ENCODE measurements at places on chromosomes 6 and 20.

- no peak for DNase-seq
Measured at GRCh38 chr6:141452354-141452686, 680.4 kb upstream of the GJE1 start.

DNA sequence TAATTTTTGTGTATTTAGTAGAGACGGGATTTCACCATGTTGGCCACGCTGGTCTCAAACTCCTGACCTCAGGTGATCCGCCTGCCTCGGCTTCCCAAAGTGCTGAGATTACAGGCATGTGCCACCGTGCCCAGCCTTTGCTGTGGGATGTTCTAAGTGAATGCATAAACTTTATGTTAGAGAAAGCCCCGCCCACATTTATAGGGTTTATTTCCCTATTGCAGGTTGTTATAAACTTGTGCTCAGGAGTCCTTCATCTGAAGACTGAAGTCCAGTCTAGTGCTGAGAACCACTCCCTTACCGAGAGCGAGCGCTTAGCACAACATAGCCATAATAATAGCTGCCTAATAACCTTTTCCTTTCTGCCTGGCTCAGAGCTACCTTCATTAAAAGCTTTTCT, 75.4 kb upstream of the ZNF217 start:
- no peak for DNase-seq

GRCh38 chr6:133707456-133707855, 181.5 kb upstream of the TCF21 start:
- DNase-seq = no peak

GRCh38 chr6:34324738-34325444, 67.6 kb downstream of the NUDT3 start:
- DNase-seq = no peak

DNA sequence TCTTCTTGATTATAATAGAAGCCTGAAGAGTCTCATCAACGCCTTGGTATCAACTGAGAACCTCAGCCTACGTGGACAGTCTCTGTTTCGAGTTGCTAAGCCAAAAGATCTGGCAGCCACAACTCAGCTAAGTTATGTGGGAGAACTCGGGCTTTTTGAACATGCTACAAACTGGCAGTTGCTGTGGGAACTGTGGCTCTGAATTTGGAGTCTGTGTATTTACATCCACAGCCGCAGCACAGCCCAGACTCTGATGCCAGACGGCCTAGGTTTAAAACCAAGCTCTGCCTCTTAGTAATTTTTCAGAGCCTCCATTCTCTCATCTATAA, 35.8 kb downstream of the RIPOR2 start:
- no peak for DNase-seq

DNA sequence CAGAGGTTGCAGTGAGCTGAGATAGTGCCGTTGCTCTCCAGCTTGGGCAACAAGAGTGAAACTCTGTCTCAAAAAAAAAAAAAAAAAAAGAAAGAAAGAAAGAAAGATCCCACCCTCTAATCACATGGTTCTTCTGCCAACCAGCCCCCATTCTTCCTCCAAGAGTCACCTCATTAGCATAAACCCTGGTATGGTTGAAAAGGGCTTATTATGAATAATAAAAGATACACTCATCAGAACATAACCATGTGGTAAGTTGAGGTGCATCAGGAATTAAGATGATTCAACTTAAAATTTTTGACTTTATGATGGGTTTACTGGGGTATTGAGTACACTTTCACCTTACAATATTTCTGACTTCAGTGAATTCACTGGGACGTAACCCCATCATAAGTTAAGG, 793 bp upstream of the TRIM40 start:
- DNase-seq = no peak

GRCh38 chr6:130622142-130622541, 205.1 kb upstream of the SMLR1 start:
- no peak for DNase-seq

- no peak for DNase-seq
Measured at GRCh38 chr6:13165502-13166172, 162.7 kb downstream of the TBC1D7 start.

DNA sequence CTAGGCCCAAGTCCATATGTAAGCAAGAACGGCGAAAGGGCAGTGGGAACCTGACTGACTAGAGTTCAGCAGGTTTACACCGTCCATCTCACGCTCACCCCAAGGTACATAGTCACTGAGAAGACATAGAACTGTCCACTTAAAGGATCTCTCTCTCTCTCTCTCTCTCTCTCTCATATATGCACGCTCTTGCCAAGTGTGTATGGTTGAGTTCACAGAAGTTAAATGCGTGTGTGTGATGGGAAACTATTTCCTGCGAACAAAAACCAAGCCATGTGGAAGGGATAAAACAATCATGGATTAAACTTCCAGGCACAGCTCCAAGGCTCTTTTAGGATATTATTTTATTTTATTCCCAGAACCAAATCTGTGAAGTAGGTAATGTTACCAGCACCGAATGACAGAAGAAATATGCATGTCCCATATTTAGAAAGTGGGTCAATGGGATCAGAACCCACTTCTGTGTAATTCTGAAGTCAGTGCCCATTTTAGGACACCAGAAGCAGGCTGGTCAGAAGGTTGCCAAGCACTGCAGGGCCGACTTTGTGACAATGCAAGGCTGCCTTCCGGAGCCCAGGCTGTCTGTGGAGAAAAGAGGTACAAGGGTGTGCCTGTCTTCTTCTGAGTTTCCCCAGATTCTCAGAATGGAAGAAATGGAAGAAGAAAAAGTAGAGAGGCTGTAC, 49.2 kb upstream of the MAP7 start:
- no peak for DNase-seq

DNA sequence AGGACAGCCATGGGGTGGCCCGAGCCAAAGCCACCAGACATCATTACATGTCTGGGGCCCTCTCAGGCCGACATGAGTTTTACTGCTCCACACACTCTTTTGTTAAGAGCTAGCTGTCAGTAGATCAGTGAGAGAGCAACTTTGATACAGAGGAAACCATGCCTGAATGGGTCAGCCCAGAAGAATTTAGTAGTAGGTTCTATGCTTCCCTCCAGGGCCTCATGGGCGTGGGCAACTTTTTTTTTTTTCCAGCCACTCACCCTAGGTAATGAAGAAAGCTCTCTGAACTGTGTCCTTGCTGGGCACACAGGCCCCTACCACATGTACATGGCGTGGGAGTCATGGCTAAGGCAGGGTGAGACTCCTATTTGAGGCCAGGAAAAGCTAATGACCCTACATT, 38.8 kb downstream of the HLA-F start:
- no peak for DNase-seq

GRCh38 chr6:25013246-25013645, 77.5 kb upstream of the RIPOR2 start:
- DNase-seq = no peak

Data from stimulated activated CD4-positive, alpha-beta T cell treated with anti-CD3 and anti-CD28 coated beads, TNF-alpha, amount 100 ng/mL, for 4 hours (primary cell).